ENCODE measurements at places on chromosomes 16 and 17. TPM values are rescaled to one million over a fixed set of nuclear protein-coding genes. Genes with fewer than 3 reads are reported as not detected.

The CLEC3A gene
- not detected for total RNA-seq

The TMEM88 gene
- not detected for total RNA-seq

The ATP2C2 gene
- not detected for total RNA-seq

The KRTAP4-8 gene
- total RNA-seq = not detected

The LRRC37A gene
- total RNA-seq = 2.1 TPM

The GRAP gene
- total RNA-seq = under 0.01 TPM

The NPIPB9 gene
- total RNA-seq = 5.2 TPM

The HS3ST3A1 gene
- 0.34 TPM for total RNA-seq

The KRT33A gene
- not detected for total RNA-seq

The DNAH2 gene
- total RNA-seq = under 0.01 TPM

The PLA2G10 gene
- total RNA-seq = not detected

The RAB37 gene
- under 0.01 TPM for total RNA-seq

The TAT gene
- total RNA-seq = not detected
